ENCODE measurements at places on chromosomes 6 and 20. TPM values are rescaled to one million over a fixed set of nuclear protein-coding genes. Genes with fewer than 3 reads are reported as not detected.

GRCh38 chr20:51021067-51022025, 1.6 kb downstream of the KCNG1 start:
- DNase-seq = no peak

GRCh38 chr6:83722876-83723275, 14.0 kb upstream of the SNAP91 start:
- DNase-seq = no peak

The PNLDC1 gene
- total RNA-seq = 0.33 TPM

GRCh38 chr20:46695892-46696291, 6.6 kb upstream of the TP53RK start:
- no peak for DNase-seq

The PAX1 gene
- not detected for total RNA-seq

DNA sequence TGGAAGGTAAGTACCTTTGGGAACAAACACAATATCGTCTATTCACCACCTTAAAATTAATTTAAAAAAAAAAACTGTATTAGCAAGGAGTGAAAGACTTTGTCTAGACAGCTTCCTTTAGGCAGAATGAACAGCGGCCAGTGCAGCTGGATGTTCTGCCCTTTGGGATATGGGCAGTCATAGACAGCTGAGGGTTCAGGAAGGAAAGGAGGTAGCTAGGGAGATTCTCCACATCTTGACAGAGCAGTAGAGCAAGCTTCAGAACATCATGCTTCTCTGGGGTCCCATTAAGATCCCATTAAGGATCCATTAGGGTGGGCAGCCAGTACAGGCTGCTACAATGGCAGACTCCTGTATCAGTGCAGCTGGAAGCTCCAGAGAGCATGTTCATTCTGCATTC, 46.5 kb upstream of the PLCB4 start:
- no peak for DNase-seq

- DNase-seq = no peak
Measured at GRCh38 chr20:21933526-21933925, 228.1 kb downstream of the PAX1 start.

DNA sequence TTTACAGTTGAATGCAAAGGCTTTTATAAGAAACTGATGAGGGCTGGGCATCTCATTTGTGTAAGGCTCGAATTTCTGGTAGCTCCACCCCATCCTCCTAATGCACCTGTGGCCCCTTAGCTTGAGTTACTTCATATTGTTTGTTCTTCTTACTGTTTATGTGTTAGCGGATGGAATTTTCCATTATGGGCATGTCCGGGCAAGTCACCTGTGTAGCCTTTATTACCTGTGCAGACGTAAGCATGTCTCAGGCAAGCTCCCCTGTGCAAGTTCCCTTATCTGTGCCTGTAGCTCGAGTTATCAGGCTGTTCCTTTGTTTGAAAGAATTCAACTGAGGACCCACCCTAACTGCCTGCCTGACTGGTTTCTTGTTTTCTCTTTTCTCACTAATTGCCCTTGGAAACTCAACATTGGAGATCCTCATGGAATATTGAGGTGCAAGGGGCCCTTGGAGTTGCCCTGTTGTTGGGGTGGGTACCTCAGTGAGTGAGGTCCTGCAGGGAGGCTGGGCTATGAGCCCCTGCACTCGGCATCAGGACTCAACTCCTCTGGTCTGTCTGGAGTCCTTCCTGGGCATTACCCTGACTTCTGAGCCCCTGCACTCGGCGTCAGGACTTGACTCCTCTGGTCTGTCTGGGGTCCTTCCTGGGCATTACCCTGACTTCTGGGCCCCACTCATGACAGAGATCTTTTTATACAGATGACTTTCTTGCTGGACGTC, 207.9 kb upstream of the SULF2 start:
- no peak for DNase-seq

DNA sequence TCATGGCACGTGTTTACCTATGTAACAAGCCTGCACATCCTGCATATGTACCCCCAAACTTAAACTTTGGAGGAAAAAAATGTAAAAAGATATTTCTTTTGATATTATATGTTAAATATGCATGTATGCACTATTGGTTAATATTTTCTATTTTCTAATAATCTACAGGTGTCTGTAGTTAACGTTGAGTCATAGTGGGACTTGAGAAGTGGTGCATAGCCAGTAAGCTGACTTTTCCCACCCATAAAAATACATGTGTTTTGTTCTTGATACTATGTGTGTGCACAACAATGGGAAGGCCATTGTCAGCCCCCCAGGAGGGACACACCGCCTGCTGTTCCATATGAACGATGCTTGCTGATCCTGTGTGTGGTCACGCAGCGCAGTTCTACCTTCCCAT, 49.1 kb downstream of the FAM120B start:
- DNase-seq = no peak

Data from mesothelial cell of epicardium (in vitro differentiated cells).